Stimulated activated CD8-positive, alpha-beta memory T cell treated with anti-CD3 and anti-CD28 coated beads, Interleukin-2, amount 100 ng/mL, for 48 hours (primary cell): ENCODE measurements at places on chromosomes 6 and 20.

DNA sequence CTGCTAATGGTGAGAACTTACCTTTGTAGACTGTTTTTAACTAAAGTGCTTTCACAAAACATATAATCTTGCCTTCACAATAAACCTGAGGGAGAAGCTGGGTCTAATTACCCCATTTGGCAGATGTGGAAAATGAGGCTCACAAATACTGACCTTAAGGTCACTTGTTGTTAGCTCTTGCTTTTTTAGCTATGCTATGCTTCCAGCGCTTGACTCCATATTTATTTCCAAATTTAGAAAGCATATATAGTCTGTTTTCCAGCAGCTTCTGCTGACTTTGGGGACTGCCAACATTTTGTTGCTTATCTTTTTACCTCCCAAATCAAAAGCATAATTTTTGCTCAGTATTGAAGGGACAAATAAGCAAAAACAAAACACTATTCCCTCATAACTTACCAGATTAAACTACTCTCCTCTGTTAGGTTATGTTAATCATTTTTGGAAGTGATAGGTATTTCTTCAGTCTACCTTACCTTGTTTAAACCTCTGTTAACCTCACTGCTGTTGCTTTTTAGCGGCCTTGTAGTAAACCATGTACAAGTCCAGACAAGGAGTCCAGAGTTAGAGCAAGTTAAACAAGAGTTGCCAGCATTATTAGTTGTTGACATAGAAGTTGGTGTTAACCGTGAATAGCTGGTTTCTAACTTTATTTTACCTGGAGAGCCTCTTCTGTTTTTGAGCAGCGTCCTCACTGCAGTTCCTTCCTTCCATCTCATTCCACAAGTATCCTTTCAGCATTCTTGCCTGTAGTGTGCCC lies 4.9 kb upstream of the BTBD3 start:
- DNase-seq: no peak

DNA sequence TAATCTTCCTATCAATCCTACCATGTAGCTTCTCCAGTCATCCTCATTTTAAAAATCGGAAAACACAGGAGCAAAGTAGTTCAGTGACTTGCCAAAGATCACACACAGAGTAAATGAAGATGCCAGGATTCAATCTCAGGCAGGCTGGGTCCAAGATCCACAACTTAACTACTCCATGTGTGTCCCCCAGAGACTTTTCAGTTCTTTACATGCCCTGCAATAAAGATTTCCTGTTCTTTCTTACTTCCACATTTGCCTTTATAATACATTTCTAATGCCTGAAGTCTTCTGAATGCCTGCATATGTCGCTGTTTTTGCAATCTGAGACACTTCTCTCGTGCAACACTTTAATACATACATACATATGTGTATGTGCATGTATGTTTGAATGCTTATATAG lies 121.7 kb upstream of the MARCKS start:
- no peak for DNase-seq

- DNase-seq: no peak
Observed at GRCh38 chr20:44085616-44086434, 101.2 kb downstream of the JPH2 start.

DNA sequence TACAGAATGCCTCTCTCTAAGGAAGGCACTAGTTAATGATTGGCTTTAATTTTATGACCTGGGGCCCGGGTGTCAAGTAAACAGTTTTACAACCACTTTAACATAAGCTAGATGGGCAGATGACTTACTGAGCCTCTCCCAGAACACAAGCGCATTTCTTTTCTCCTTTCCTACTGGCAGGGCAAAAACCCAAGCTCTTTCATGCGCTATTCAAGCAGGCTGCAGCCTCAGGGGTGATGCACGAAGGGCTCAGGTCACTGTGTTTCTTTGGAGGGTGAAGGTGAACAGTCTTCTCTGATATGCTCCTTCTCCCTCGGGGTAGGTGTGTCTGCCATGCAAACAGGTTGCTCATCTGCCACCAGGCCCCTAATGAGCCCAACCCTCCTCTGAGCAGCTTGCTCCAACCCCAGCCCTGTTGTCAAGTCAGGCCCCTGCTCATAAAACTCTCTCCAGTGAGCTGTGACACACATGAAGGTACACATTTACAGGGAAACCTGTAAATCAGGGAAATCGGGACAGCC lies 73.5 kb upstream of the CDH4 start:
- no peak for DNase-seq

GRCh38 chr6:129493354-129493902 lies 216.5 kb downstream of the ARHGAP18 start:
- no peak for DNase-seq

GRCh38 chr6:9307786-9308185 lies 872.4 kb upstream of the SLC35B3 start:
- DNase-seq: no peak

- DNase-seq: no peak
Observed at GRCh38 chr6:20096536-20096935, 115.7 kb downstream of the MBOAT1 start.

DNA sequence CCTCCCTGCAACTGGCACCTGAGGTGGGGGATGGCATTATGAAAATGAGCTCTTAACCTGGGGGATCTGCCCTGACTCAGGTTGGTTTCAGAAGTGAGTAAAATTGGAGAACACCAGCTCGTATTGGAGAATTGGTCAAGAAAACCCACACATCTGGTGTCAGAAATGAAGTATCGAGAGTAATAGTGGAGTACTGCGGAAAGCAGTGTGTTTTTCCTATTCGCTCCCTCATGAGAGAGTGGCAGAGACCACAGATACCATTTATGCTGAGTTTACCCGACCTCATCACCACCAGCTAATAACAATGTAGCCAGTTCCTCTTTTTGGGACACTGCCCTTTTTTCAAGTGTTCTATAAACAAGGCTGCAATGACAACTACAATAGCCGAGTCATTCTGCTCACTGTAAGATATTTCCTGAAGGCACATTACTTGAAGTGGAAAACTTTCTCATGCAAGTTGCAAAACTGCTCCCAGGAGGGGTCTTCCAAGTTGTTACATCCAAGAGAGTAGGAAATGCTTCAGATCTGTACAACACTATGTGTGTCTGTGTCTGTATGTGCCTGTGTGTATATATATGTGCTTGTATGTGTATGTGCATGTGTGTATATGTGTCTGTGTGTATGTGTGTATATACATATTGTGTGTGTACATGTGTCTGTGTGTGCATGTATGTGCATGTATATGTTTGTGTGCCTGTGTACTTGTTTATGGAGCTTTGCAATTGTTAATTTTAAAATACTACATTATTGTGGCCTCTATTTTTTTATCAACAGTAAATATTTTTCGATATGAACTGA lies 106.0 kb upstream of the CST7 start:
- no peak for DNase-seq

DNA sequence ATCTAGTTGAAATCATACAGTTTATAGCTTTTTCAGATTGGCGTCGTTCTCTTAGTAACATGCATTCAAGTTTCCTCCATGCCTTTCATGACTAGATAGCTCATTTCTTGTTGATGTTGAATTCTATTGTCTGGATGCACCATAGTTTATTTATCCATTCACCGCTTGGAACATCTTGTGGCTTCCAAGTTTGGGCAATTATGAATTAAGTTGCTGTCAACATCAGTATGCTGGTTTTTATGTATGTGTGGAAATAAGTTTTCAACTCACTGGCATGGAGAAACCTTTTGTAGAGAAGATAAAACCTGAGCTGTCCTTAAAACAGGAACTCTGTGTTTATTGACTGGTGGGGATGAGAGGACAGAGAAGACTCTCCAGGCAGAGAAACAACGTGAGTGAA lies 248.0 kb downstream of the CDC5L start:
- DNase-seq: no peak

DNA sequence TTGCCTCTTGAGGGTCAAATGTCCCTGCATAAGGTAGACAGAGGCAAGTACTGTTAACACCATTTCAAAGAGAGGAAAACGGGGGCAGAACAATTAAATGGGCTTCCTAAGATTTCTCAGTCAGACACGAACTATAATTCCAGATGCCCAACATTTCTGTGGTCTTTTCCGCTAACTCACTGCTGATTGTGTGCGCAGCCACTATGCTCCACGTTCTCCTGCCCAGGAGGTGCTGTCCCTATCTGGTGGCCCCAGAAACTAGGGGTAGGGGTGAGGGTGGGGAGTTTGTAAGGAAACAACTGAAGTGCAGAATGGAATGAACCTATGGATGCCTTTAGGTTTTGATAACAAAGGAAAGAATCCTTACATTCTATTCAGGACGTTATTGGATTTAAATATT lies 86.1 kb upstream of the BACH2 start:
- DNase-seq: no peak

DNA sequence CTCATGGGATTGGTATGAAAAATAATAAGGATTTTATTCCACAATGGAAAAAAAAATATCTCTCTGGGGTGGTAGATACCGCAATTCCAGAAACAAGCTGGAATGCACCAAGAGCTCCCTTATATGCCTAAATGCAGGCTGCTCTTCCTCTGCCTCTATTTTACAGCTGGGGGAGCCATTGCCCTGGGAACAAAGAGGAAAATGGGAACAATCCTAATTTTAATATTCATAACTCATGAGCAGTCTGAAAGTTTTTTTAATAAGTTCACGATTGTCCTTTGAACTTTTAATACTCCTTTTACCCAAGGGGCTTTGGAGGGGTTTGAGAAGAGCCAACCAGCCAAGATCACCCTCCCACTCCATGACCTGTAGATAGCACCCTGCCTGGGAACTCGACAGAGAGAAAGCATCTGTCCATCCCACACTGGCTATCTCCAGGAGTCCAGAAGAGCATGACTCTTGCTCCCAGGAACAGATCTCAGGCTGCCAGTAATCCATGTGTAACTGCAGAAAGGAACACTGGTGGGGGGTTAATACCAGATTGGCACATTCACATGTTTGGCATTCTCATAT lies 74.7 kb downstream of the CD83 start:
- DNase-seq: no peak

DNA sequence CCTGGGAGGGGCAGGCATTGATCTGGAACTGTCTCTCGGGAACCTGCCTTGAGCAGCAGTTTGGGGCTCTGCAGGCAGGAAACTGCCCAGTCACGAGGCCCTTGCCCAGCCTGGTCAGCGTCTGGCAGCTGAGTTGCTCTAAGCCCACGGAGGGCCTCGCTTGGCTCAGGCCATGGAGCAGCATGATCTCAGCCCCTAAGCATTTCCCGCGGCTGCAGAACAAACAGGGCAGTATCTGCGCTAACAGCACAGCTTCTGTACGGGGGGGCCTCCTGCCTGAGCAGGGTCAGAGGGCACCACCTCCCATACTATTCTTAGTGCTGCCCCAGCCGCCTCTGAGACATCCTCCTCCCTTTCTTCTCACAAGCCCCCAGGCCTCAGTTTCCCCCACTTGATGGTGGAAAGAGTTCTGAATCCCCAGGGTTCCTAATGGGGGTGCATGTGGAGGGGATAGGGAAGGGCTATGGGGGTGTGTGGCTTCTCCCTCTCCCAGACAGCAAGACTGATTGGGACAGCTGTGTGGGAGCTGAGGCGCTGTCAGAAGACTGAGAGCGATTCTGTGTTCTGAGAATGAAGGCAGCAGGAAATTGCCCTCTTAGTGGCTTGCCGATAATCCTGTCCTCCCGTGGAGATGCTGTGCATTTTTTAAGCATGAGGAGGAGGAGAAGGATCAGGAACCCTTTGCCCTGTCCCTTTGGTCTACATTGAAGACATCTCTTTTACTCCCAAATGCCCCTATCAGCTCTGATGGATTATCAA lies 46.4 kb downstream of the MOCS1 start:
- no peak for DNase-seq

- DNase-seq: peak; percentile 64
Observed at GRCh38 chr20:49928411-49929141, 7.6 kb upstream of the RNF114 start.

DNA sequence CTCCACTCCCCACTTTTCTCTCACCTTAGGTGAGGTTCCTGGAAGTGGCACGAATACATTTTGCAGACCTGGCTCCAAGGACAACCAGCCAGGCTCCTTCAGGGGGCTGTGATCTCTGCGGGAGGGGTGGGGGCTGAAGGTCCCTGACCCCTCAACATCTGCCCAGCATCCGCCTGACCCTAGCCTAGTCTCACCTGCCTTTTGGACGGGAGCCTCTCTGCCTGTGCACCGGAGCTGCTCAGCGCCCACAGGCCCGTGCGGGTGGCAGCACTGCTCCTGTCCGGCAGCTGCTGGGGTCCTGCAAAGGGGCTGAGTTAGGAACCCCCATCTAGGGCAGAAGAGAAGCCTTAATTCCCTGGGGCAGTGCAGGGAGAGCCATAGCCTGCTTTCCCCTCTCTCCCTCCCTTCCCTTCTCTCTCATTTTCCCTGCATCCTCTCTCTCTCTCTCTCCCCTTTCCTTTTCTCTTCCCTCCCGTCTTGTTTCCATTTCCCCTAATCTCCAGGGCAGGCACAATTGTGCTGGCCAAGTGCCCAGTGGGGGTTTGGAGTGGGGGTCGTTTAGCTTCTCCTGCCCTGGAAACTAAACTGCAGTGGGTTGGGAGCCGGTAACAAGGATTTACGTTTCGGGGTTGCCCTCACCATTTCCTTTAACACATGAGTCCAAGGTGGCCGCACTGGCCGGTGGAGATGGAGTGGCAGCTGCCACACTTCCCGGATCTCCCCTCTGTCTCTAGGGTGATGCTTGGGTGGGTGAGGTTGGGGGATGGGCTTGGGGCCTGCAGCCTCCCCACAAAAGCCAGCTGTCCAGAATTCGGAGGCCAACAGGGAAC lies 54.1 kb downstream of the CTCFL start:
- DNase-seq: no peak

- no peak for DNase-seq
Observed at GRCh38 chr20:39338469-39339376, 376.6 kb downstream of the DHX35 start.

DNA sequence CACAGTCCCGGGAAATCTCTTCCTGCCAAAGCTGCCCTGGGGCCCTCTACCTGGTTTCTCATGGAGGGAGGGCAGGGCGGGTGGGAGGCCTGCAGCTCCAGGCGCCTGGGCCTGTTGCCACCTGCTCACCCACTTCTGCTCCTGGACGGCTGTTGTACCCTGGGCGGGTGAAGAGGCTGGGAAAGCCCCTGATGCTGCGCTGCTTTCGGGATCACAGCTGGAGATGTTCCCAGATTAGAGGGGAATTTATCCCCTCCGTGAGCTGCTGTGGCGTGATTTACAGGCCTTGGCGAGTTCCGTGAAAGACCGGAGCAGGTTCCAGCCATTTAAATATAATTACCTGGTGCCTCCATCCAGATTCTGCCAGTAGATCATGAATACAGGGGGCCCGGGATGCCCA lies 12.3 kb upstream of the VSTM2L start:
- no peak for DNase-seq

GRCh38 chr6:135910790-135911618 lies 59.5 kb downstream of the PDE7B start:
- no peak for DNase-seq

GRCh38 chr20:2086177-2086979 lies 15.2 kb upstream of the STK35 start:
- no peak for DNase-seq

DNA sequence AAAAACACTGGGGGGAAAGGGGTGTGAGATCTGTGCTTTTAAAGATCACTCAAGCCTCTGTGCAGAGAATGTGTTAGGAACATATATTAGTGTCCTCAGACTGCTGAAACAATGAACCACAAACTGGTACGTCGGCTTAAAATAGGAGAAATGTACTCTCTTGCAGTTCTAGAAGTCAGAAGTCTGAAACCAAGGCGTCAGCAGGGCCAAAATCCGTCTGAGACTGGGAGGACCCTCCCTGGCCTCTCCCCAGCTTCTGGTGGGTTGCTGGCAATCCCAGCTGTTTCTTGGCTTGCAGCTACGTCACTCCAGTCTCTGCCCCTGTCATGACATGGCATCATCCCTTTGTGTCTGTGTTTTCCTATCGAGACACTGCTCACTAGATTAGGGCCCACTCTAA lies 3.9 kb downstream of the CDH26 start:
- no peak for DNase-seq
